ENCODE measurements at places on chromosomes 16 and 17. TPM values are rescaled to one million over a fixed set of nuclear protein-coding genes. Genes with fewer than 3 reads are reported as not detected.

The CA5A gene
- not detected for total RNA-seq

The SMIM22 gene
- 291 TPM for total RNA-seq

The KCNH6 gene
- not detected for total RNA-seq

The TP53TG3F gene
- not detected for total RNA-seq

The TRIM72 gene
- total RNA-seq: 0.23 TPM

The CMTM3 gene
- 4.1 TPM for total RNA-seq

The CCDC43 gene
- total RNA-seq: 16.4 TPM

The ZNF689 gene
- total RNA-seq: 7.7 TPM

Measured in HT-29 (cell line).